ENCODE measurements at places on chromosomes 11 and 22. TPM values are rescaled to one million over a fixed set of nuclear protein-coding genes. Genes with fewer than 3 reads are reported as not detected.

The RAG2 gene
- total RNA-seq = not detected

The FZD4 gene
- total RNA-seq = 41.4 TPM

The PRG3 gene
- not detected for total RNA-seq

DNA sequence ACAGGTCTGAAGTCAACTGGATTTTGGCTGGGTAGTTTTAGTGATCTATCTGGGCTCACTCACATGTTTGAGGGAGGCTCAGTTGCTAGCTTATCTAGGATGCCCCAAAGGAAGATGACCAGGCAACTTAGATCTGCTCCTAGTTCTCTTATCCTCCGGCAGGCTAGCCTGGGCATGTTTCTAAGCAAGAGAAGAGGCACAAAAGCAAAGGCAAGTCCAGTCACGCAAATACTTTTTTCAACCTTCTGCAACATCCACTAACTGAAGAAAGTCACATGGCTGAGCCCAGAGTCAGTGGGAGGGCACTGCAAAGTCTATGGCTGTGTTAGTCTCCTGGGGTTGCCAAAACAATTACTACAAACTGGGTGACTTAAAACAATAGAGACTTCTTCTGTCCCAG lies 32.9 kb upstream of the FSHB start:
- H3K4me1 ChIP-seq = no peaks in the 10 kb centered on the region
- DNase-seq = no peak
- no peak overlapping the region for H3K4me3 ChIP-seq
- no peak overlapping the region for H3K27ac ChIP-seq

GRCh38 chr11:122153746-122154145 lies 37.7 kb upstream of the BLID start:
- H3K27ac ChIP-seq = no peak overlapping the region
- no peaks in the 10 kb centered on the region for H3K27me3 ChIP-seq
- no peak for DNase-seq
- H3K4me1 ChIP-seq = peaks cover 2% of the 10 kb centered on the region
- H3K4me3 ChIP-seq = no peak overlapping the region

GRCh38 chr11:64744544-64745188 lies 724 bp upstream of the RASGRP2 start:
- H3K4me1 ChIP-seq = peaks cover 10% of the 10 kb centered on the region
- H3K4me3 ChIP-seq = peak overlapping the region; percentile 3
- peak overlapping the region; percentile 92 for H3K27ac ChIP-seq

DNA sequence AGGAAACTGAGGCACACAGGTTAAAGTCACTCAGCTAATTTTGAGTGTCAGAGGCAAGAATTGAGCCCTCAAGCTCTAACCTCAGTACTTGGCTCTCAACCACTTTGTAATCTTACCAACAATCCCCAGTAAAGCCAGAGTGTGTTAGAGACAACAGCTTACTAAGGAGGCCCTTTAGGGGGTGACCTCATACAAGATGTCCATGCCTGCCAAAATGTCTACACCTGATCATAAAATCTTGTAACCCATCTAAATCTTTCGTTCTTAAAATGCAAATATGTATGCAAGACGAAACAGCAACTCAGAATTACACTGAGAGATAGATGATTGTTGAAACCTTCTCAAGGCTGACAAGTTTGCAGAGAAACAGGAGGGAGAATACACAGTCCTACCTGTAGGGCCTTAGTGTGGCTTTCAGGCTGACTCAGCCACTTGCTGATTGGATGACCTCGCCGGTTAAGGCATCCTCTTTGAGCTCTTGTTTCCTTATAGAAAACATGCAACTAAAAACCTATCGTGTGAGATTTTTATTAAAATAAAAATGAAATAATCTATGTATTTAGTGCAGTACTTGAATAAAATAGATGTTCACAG lies 143.2 kb downstream of the OPCML start:
- no peak overlapping the region for H3K4me3 ChIP-seq
- no peak overlapping the region for H3K27ac ChIP-seq
- no peaks in the 10 kb centered on the region for H3K36me3 ChIP-seq

DNA sequence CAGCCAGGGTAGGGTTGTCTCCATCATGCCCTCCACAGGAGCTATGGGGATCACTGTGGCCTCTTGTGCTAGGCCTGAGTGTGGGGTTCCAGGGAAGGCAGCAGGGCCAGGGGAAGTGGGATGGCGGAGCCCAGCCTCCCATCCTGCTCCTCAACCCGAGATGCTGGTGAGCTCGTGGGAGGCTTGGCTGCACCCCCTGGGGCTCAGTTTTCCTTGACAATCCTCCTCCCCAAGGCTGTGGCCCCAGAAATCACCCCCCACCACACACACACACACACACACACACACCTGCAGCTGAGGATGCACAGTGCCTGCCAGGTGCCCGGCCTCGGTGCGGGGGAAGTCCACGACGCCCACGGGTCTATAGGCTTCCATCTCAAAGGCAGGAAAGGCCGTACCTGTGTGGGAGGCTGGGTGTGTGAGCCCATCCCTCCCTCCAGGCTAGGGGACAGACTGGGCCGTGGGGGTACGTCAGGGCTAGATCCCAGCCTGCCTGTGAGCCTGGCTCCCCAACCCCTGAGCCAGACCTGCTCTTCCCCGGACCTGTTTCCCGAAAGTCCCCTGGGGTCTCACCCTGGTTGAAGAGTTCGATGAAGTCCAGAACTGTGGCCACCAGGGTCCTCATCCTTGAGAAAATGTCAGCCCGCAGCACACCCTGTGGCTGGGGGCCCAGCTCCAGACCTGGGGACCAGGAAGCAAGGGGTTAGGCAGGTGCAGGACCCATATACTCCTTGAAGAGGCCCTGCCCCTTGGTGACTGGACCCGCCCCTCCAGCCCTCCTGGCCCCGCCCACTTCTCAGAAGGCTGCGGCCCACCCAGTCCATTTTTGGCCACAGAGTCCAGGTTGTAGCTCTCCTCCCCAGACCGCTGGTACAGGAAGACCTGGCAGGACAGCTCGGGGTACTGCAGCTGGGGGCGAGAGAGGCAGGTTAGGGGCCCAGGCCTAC lies 5.2 kb upstream of the TBX10 start:
- H3K36me3 ChIP-seq = no peaks in the 10 kb centered on the region
- no peak overlapping the region for H3K27ac ChIP-seq
- DNase-seq = peak; percentile 40
- H3K4me1 ChIP-seq = peaks cover 18% of the 10 kb centered on the region

- peak overlapping the region; percentile 75 for H3K27ac ChIP-seq
- peak; percentile 24 for DNase-seq
- peaks cover 11% of the 10 kb centered on the region for H3K4me1 ChIP-seq
These were observed 8.2 kb upstream of the ENDOD1 start for GRCh38 chr11:95081412-95081811.

Data from kidney (tissue), 22 donors.